Uterus (tissue), 4 donors: ENCODE measurements at places on chromosomes 4 and X.

DNA sequence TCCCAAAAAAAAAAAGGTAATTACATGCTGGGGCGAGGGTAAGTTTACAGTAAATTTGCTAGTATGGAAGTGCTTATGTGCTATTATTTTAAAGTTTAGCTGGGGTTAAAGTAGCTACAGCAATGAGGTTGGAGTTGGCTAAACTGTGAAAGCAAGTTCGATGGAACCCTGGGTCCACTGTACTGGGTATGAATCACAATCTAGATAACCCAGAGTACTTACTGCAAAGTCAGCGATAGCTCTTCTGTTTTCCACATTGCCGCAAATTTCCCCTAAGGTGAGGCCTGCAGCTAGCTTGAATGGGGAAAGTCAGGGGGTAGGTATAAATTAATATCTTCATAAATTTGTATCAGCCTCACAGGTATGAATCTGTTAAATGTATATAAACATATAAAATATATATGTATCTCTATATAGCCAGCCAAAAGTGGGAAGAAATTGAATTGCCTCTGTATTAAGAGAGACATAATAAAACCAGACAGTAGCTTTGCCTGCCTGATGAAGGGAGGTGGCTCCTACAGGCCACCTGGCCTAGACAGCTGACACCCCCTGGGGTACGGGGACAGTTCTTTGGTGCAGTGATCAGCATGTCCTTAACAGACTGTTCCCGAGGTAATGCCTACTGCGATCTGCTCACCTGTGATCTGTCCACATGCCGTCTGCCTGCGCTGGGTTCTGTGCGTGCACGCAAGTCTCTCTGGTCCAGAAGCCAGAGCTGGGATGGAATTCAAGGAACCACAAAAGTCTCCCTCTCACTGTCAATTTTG is 30.6 kb downstream of the CLRN2 start:
- DNase-seq = no peak

- peak; percentile 28 for DNase-seq
Measured at GRCh38 chrX:19332983-19333382, 10.7 kb upstream of the PDHA1 start.

GRCh38 chr4:63566658-63567057 is 842.6 kb downstream of the TECRL start:
- DNase-seq = no peak

DNA sequence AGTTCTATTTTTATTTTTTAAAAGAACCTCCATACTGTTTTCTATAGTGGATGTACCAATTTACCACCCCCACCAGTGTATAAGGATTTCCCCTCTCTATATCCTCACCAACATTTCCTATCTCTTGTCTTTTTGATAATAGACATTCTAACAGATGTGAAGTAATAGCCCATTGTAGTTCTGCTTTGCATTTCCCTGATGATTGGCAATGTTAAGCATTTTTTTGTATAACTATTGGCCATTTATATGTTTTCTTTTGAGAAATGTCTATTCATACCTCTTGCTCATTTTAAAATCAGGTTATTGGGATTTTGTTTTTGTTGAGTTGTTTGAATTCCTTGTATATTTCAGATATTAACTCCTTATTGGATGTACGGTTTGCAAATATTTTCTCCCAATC is 251.1 kb upstream of the HTR2C start:
- DNase-seq = no peak

DNA sequence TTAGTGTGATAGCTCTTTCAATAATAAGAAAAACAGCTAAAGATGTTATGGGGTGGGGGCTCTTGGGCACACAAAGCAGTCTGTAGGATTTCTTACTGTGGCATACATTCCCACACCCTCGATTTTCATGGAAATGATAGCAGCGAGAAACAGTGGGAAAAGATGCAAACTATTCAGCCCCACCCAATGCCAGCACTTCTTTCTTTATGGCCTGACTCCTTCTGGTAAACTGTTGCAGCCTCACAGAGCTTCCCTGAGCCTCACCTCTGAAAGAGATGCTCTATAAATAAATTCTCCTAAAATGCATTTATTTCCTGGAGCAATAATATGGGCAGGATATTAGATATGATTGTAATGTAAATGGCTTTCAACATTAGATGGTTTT is 910 bp downstream of the ANK2 start:
- no peak for DNase-seq
